ENCODE measurements at places on chromosomes 4 and X.
A peak's percentile ranks its signal among the peaks of the same experiment; 100 is the strongest.

DNA sequence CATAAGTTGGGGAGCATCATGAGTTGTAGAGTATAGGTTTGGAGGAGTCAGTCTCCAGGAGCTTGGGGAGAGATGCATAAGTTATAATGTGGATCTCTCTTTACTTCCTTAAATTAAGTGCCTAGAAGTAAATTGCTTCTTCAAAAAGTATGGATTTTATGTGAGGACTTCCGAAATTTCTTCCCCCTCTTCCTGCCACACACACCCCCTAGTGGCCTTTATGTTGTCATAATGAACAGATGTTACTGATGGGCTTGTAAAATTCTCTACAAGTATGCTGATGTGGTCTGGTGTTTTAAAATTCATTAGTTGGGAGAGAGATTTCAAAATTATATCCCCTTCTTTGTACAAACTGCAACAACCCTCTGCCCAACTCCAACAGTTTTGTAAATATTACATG, 2.3 kb upstream of the METTL14 start:
- peak; percentile 18 for DNase-seq

- DNase-seq: peak; percentile 18
Measured at GRCh38 chrX:69493193-69493592, 10.9 kb upstream of the NALF2 start.

GRCh38 chrX:39766855-39767254, 330.9 kb downstream of the BCOR start:
- DNase-seq: no peak

- DNase-seq: no peak
Measured at GRCh38 chrX:77389891-77390290, 57.3 kb upstream of the FGF16 start.

GRCh38 chr4:150078041-150078578, at the start of gene DCLK2:
TSS of gene DCLK2 (plus strand) at chr4:150078445. CDS start at chr4:150079028, 583 bp downstream.
- peak; percentile 36 for DNase-seq

GRCh38 chr4:89556601-89557305, 249.2 kb upstream of the GPRIN3 start:
- no peak for DNase-seq

DNA sequence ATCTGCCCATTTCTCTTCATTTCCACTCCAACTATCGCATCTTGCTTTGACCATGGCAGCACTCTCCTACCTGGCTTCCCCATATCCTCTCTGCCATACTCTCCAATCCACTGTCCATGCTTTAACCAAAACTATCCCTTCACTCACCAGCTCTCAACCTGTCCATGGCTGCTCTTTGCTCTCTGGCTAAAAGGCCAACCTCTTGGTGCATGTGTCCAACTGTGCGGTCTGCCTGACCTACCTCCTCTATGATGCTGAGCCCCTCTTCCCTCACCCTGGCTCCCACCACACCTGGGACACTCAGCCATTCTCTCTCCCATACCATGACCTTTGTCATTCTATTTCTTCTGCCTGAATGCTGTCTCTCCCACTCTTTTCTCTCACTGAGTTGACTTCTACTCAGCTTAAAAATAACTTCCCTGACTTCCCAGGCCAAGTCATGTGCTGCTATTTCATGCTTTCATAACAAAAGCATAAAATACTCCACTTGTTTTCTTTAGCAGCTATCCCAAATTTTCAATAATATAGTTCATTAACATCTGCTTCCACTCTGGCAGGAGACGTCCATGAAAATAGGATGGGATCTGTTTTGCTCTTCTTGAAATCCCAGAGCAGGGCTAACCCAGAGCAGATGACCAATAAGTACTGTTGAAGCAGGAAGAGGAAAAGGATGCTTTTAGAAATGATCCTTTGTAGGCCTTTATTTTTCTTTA, 29.8 kb upstream of the KLF3 start:
- no peak for DNase-seq

GRCh38 chr4:183256756-183257385, 63.2 kb downstream of the CLDN22 start:
- DNase-seq: peak; percentile 50

DNA sequence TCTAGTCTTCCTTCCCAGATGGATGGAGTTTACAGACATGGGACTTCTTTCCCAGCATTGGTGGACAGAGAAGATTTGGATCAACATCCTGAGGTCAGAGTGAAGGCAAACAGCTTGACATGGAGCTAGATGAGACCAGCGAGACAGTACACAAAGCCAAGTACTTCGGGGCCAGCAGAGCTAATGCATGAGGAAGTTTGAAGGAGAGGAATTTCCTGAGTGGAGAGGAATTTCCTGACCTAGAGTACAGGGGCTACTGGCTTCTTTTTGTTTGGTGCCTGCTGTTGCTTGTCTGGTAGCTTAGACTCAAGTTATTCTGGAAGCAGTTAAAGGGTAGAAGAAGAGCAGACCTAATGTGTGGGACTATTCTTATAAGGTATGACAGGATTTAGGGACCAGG, 69.1 kb upstream of the EOLA2 start:
- DNase-seq: no peak

DNA sequence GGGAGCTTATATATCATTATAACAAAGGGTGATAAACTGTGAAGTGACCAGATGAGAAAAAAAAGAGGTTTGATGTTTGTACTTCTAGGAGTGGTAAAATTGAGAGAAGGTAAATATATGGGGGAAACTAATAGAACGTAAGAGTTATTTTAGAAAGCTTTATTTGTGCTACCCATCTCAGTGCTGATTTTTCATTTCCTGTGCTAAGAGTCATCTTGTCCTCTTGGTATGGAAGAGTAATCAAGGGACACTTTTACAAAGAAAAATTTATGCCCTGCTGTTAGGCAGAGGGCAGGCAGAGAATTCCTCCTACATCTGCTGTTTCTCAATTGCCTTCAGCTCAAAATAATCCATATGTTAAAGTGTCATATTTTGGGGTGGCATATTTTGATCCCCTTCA, 49.6 kb upstream of the BMP2K start:
- DNase-seq: no peak

DNA sequence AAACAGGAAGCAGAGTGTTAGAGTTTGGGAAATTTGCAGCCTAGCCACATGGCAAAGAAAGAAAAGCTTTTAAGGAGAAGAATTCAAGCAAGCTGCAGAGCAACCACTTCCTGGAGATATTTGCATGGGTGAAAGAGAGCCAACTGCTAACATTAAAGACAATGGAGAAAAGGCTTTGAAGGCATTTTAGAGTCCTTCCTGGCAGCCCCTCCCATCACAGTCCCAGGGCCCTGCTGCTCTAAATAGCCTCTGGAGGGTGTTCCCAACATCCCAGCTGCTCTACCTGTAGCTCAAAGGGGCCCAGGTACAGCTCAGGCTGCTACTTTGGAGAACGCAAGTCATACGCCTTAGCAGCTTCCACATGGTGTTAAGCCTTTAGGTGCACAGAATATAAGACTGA, 235.9 kb upstream of the FMR1 start:
- DNase-seq: no peak

DNA sequence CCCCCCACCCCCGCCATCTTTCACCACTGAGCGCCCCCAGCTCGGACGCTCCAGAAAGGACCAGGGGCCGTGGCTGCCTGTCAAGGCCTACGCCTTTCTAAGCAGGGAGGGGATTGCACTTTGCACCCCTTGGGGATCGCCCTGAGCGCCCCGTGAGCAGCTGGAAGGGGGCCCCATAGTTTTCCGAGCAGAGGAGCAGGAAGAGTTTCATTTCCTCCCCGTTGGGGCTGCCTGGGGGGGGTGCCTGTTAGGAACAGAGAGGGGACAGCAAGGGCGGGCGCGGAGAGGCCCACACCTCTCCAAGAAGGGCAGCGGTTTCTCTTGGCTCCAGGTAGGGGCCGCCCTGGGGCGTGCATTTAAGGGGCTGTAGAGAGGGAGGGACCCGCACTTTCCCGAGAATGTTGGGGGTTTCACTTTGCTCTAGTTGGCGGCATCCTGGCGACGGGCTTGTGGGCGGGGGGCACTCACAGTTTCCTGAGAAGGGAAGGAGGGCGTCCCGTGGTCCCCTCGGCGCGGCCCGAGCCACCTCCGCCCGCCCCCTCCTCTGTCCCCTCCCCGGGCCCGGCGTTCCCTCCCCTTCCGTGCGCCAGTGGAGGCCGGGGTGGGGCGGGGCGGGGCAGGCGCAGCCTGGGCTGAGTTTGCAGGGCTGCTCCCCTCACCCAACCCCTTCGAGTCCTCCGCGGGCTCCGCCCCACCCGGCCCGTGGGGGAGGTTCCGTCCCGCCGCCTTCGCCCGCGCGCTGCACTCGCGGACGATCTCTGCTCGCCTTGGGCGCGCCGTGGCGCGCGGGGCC, 82.3 kb upstream of the CD99 start:
- peak; percentile 61 for DNase-seq
